A549 treated with DMSO at 1 μM for 4 hours (cell line): ENCODE measurements at places on chromosomes 3 and 15. TPM values are rescaled to one million over a fixed set of nuclear protein-coding genes. Genes with fewer than 3 reads are reported as not detected.

Gene TEX9
- 4.1 to 6.3 TPM (median 5.2 TPM) in 5 replicates for total RNA-seq

Gene EPHA6
- 0.09 to 0.20 TPM (median 0.11 TPM) in 5 replicates for total RNA-seq

Gene RTP3
- not detected in 5 replicates for total RNA-seq

Gene ZNF80
- total RNA-seq, result not detected in 5 replicates

Gene LRRC31
- 0.05 TPM in 1 of 5 replicates, not detected in the others for total RNA-seq
